Epithelial cell of alveolus of lung (primary cell): ENCODE measurements at places on chromosomes 1 and 21. TPM values are rescaled to one million over a fixed set of nuclear protein-coding genes. Genes with fewer than 3 reads are reported as not detected.

ARHGAP30 gene
- total RNA-seq = not detected in 2 replicates

C1orf94 gene
- not detected in 2 replicates for total RNA-seq

GPR37L1 gene
- not detected in 2 replicates for total RNA-seq

PRMT2 gene
- 38.0 and 78.9 TPM in 2 replicates for total RNA-seq

DNAJC16 gene
- 10.6 and 20.2 TPM in 2 replicates for total RNA-seq

RAB3B gene
- 3.9 and 13.1 TPM in 2 replicates for total RNA-seq

SPATA46 gene
- total RNA-seq = not detected in 2 replicates

KRTAP27-1 gene
- not detected in 2 replicates for total RNA-seq
